ENCODE measurements at places on chromosomes 3 and 15. TPM values are rescaled to one million over a fixed set of nuclear protein-coding genes. Genes with fewer than 3 reads are reported as not detected.

- H3K4me3 ChIP-seq: no peak overlapping the region
- no peaks in the 10 kb centered on the region for H3K36me3 ChIP-seq
- no peaks in the 10 kb centered on the region for H3K27me3 ChIP-seq
Measured at GRCh38 chr3:65279225-65279782, 591.5 kb upstream of the ADAMTS9 start.

DNA sequence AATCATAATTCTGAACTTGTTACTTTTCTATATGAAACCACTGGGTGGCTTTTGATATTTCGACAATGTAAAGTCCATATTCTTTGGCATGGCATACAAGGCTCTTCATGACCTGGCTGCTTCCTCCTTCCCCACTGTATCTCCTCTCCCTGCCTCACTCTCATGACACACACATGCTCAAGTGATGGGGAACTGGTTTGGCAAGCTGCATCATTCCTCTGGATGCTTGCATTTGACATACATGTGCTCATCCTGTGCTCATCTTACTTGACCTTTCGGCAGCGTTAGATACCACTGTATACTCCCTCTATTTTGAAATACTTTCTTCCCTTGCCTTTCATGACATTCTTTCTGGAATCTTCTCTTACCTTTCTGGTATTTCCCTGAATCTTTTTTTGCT, 51.8 kb upstream of the ZDHHC23 start:
- H3K27ac ChIP-seq: no peak overlapping the region
- no peak overlapping the region for H3K4me3 ChIP-seq
- no peaks in the 10 kb centered on the region for H3K4me1 ChIP-seq

GRCh38 chr3:126982126-126982470, 817 bp upstream of the PLXNA1 start:
- H3K27me3 ChIP-seq: no peaks in the 10 kb centered on the region
- peak; percentile 78 for DNase-seq
- H3K27ac ChIP-seq: no peak overlapping the region

DNA sequence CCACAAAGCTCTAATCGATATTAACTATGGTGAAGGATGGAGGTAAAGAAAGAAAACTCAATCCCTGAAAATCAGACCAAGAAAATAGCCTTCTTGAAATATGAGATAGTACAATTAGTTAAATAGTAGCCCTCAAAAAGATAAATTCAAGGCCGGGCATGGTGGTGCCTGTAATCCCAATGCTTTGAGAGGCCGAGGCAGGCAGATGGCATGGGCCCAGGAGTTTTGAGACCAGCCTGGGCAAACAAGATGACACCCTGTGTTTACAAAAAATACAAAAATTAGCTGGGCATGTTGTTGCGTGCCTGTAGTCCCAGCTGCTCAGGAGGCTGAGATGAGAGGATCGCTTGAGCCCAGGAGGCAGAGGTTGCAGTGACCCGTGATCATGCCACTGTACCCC, 31.6 kb upstream of the CEP152 start:
- H3K27ac ChIP-seq: no peak overlapping the region
- no peaks in the 10 kb centered on the region for H3K36me3 ChIP-seq
- no peak for DNase-seq
- H3K4me3 ChIP-seq: no peak overlapping the region

- H3K4me3 ChIP-seq: no peak overlapping the region
- peaks cover 22% of the 10 kb centered on the region for H3K36me3 ChIP-seq
- no peaks in the 10 kb centered on the region for H3K4me1 ChIP-seq
- no peaks in the 10 kb centered on the region for H3K27me3 ChIP-seq
Measured at GRCh38 chr3:110027446-110028080, 690.2 kb upstream of the DPPA4 start.

DNA sequence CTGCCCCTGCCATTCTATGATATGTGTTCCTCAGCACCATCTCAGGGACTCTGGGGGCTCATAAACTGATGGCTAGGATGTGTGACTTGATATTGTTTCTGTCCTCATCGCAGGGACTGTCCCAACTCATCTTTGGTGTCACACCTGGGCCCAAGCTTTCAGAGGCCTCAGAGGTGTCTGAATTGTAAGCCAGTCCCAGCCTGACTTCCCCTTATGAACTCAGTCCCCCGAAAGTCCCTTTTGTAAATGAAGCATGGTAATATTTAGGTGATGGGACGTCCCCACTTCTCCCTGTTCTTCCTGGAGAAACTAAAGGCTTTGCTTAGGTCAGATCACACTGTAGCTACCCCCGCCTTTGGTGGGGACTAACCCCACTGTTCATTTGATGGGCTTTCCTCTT, 142.4 kb upstream of the TLE3 start:
- no peak overlapping the region for H3K4me3 ChIP-seq
- no peaks in the 10 kb centered on the region for H3K27me3 ChIP-seq
- no peak for DNase-seq
- H3K27ac ChIP-seq: no peak overlapping the region
- no peaks in the 10 kb centered on the region for H3K4me1 ChIP-seq

GRCh38 chr3:65729555-65729954, 309.2 kb downstream of the MAGI1 start:
- peaks cover 3% of the 10 kb centered on the region for H3K36me3 ChIP-seq
- H3K4me1 ChIP-seq: peaks cover 2% of the 10 kb centered on the region
- no peaks in the 10 kb centered on the region for H3K27me3 ChIP-seq
- no peak overlapping the region for H3K27ac ChIP-seq
- no peak for DNase-seq
- H3K4me3 ChIP-seq: no peak overlapping the region

ERC2 gene
- total RNA-seq: 15.4 TPM

VWA5B2 gene
- total RNA-seq: 2.7 TPM

MAP2K5 gene
- 15.0 TPM for total RNA-seq

CPEB1 gene
- total RNA-seq: 1.5 TPM

FBXO40 gene
- total RNA-seq: 0.15 TPM

SLC30A4 gene
- total RNA-seq: 0.02 TPM

FEM1B gene
- 83.3 TPM for total RNA-seq

Measured in H9 (cell line).